Stimulated activated CD8-positive, alpha-beta memory T cell treated with anti-CD3 and anti-CD28 coated beads, Interleukin-4, amount 100 ng/mL, for 24 hours (primary cell): ENCODE measurements at places on chromosomes 6 and 20.
A peak's percentile ranks its signal among the peaks of the same experiment; 100 is the strongest.

DNA sequence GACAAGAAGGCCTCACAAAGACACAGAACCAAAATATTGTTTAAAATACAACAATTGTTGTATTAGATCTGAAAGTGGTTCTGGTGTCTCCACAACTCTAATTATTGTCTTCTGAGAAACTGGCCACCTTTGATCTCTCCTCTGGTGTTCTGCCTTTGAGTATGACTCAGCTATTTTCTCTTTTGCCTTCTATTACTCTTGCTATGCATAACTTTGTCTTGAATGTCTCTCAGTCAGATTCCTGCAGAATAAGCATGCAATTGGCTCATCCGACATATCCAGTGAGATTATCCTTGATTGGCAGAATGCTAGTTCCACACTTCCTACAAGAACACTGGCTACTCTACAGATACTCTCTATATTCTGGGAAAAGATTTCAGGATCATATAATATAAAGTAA lies 14.3 kb upstream of the EPM2A start:
- DNase-seq, result no peak

GRCh38 chr6:147244832-147245231 lies 40.6 kb downstream of the STXBP5 start:
- no peak for DNase-seq

GRCh38 chr20:57709823-57710799 lies at the start of gene PMEPA1:
PMEPA1 (minus strand) TSS chr20:57710015; CDS start chr20:57709582, 433 bp downstream.
- peak; percentile 89 for DNase-seq

- DNase-seq, result no peak
These were observed 68.1 kb upstream of the MAFB start for GRCh38 chr20:40757087-40757486.

DNA sequence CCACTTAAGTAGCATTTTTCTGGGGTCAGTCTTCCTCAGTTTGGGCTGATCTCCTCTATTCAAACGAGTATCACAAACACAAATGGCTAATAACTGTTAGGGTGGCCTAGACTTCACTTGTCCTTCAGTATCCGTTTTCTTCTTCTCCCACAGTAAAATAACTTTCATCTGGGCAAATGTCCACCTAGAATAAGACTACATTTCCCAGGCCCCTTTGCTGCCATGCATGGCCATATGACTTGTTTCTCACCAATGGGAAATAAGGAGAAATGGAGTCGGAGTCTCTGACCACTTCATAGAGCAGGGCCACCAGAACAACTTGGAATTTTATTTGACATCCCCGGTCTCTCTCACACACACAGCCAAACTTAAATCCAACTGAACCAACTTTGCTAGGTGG lies 51.4 kb downstream of the SULF2 start:
- no peak for DNase-seq

DNA sequence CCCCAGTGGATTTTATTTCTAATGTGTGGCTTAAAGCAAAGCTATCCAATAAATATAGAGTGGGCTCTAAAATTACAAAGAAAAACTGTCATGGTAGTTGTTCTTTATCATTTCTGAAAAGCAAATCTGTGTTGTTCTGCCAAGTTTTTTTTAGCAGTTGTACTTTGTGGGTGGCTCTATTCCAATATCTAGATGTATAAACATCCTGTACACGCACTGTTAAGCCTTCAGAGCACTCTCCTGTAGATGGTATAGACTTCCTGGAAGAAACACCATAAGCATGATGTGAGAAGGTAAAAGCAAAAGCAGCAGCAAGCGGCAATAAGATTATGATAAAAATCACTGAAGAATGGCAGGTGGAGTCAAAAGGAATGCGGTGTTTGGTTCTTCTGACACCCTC lies 21.5 kb upstream of the TMEM30A start:
- DNase-seq, result no peak
